ENCODE measurements at places on chromosomes 5 and 9.

DNA sequence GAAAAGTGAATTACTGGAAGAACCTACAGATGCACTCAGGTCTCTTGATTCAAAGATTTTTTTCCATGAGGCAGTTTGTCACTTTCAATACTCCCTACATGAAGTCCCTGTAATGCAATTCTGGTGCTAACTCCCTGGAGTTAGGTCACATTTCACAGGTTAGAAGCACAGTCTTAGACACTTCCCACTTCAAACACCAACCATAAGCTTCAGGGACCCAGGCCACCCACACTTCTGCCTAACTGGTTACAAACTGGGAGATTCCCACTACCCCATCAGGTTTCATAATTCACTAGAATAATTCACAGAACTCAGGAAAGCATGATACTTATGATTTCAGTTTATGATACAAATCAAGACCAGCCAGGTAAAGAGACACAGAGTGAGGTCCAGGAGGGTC, 29.0 kb upstream of the FOXI1 start:
- DNase-seq: no peak

GRCh38 chr5:12017007-12017406, 112.8 kb upstream of the CTNND2 start:
- DNase-seq: no peak

- no peak for DNase-seq
These were observed 7.2 kb downstream of the TAS2R1 start for GRCh38 chr5:9622971-9623421.

GRCh38 chr5:135559354-135559753, 19.4 kb downstream of the CXCL14 start:
- no peak for DNase-seq

DNA sequence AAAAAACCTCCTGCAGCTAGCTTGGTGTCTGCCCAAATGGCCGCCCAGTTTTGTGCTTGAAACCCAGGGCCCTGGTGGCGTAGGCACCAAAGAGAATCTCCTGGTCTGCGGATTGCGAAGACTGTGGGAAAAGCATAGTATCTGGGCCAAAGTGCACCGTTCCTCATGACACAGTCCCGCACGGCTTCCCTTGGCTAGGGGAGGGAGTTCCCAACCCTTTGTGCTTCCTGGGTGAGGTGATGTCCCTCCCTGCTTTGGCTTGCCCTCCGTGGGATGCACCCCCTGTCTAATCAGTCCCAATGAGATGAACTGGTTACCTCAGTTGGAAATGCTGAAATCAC, 83.0 kb upstream of the JAK2 start:
- no peak for DNase-seq

DNA sequence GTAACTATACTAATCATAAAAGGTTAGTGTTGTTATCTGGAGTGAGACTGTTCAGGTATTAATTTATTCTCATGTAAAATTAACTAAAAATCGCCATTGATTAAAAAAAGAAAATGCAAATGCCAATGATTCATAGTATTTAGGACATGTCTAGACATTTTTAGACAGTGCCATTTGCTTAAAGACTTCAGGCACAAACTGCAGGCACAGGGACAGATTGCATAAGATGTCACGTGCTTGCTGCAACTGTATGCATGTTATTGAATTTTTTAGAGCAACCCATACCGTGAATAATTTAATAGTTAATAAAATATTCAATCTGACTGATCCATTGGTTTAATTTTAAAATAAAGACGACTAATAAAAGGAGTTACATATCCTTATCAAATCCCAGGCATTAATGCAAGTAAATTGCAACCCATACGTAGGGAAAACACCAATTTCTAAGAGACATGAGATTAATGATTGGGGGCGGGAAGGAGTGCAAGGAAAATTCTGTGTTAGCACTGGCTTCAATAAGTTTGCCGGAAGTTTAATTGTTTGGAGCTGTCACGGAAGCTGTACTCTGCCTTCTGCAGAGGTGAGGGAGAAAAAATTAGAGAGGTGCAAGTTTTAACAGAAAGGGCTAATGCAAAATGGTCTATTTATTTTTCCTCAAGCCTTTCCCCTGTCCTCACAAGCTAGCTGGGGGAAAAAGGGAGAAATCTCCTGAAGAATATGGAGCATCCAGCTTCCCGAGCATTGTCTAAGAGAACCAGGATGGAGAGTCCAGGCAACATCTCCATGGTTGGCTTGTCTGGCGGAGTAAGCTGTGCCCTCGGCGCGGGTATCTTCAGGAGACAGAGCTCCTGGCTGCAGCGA, 2.9 kb downstream of the EDIL3 start:
- DNase-seq: no peak

DNA sequence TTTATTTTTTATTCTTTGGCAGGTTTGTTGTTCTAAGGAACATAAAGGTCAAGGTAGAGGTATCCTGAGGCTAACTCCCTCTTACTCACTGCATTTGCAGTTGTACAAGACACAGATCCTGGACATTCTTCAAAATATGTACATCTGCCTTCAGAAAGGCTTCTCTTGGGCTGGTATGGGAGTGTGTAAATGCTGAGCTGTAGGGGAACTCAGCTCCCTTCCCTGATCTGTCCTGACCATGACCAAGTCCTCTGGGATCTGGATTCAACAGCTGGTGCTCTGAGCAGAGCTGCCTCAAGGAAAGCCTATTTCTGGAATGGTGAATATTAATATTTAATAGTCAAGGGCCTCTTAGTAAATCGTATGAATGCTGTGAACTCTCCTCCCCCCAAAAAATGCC, 117.4 kb downstream of the PRKACG start:
- DNase-seq: no peak

GRCh38 chr9:70222354-70222753, 36.4 kb upstream of the SMC5 start:
- DNase-seq: no peak

DNA sequence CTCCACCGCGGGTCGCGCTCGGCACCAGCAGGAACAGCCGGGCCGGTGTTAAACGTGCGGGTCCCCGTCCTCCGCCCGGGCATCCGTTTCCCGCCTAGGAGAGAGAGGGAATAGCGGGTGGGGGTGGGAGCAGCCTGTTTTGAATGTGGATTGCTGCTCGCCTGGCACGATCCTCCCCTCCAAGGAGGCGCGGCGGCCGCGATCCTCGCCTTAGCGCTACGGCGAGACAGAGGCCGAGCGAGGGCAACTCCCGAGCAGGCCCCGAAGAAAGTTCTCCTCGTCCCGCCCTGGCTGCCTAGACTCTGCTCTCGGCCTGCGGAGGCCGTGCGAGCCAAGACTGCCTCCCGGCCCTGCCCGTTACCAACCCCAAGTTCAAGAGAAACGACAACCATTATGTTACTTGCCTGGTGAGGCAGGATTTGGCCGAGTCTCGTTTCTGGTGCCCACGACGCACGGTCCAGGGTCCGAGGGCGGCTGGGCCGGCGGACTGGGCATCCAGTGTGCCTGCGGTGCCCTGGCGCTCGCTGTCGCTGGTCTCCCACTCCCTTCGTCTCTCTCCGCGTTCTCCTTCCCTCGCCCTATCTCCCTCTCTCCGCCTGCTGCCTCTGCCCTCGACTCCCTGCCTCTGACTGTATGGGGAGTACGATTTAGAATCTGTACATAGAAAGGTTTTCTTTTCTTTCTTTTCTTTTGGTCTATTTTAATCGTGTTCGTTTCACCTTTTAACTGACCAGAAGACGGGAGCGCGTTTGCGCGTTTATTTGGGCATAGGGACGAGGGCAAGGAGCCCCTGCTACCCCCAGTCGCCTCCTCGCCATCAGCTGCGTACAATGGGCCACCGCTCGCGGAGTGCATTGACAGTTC, 724 bp downstream of the NR2F1-AS1 start:
- DNase-seq: no peak

DNA sequence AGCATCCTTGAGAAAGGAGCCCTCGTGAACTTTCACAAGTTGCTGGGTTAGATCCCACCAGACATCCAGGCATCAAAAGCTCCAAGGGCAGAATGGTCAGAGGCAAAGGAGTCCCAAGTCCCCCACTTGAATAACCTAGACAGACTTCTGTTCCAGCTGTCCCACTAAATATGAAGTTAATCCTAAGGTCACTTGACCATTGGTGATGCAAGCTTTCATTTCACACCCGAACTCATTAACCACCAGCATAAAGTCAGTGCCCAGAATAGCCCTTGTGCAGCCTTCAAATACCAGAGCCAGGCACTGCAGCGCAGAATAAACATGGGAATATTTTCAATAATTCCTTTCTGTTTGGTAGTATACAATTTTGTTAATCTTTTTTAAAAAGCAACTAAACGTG, 28.9 kb downstream of the OXCT1 start:
- no peak for DNase-seq

- no peak for DNase-seq
These were observed 226.4 kb downstream of the DCP2 start for GRCh38 chr5:113202746-113203716.

DNA sequence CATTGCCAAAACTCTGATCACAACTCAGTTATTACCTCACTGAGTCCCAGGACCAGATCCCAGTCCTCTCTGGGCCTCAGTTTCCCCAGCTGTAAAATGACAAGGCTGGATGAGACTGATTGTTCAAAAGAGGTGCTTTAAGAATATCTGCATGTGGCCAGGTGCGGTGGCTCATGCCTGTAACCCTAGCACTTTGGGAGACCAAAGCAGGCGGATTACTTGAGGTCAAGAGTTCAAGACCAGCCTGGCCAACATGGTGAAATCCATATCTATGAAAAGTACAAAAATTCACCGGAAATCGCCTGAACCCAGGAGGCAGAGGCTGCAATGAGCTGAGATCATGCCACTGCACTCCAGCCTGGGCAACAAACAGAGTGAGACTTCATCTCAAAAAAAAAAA, 8.3 kb downstream of the ATOX1 start:
- DNase-seq: no peak

- DNase-seq: no peak
These were observed 4.2 kb upstream of the CANX start for GRCh38 chr5:179694561-179694960.

DNA sequence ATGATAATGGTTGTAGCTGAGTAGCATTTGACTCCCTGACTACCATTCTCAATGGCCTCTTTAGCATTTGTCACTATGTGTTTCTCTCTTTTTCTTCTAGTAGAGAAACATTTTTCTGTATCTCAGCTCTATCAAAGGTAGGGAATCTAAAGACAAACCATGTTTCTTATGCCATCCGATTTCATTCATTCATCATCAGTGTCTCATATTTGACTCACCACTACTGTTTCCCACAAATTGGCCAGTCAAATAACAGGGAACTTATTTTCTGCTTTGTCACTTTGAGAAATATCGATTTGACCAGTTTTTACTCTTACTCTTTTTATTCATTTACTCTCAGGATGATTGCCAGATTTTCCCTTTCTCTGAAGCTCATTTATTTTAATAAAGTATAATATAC, 282.3 kb downstream of the TMEM167A start:
- no peak for DNase-seq

- DNase-seq: no peak
These were observed 1127.5 kb downstream of the TAF11L14 start for GRCh38 chr5:18761801-18762200.

DNA sequence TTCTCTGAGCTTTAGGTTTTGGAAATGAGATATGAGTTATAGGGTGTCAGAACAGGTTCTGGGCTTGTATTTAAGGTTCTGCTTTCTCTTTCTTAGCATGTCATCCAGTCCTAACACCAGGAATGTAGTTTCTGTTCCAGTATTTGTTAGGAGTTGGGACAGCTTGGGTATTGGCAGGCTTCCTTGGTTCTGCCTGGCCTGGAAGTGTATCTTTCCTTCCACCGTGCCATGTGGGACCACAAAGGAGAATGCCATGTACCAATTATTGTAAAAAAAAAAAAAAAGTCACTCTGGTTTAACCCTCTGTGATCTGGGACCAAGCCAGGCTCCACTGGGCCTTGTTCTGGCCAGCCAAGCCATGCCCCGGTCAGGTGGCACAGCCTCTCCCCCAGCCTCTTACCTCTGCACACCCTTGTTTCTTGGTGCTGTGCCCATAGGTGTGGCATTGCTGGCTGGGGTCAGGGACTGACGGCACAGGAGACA, 47.8 kb downstream of the ARHGAP26 start:
- DNase-seq: no peak

- DNase-seq: no peak
These were observed 206.0 kb upstream of the TLX3 start for GRCh38 chr5:171102877-171103610.

DNA sequence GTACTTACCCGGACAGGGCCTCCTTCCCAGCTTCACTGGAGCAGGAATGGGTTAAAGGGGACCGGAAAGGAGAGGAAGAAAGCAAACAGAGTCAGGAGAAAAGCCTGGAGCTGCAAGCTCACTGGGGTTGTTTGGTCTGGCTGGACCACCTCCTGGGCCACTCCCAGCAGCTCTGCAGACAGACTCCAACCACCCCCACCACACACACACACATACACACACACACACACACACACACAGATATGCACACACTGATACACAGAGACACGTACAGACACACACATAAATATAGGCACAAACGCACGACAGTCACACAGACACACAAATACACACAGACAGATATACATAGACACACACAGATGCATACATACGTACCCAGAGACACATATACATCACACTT, 34.9 kb upstream of the SYNPO start:
- no peak for DNase-seq

- no peak for DNase-seq
These were observed 525.9 kb upstream of the ZNF608 start for GRCh38 chr5:125272357-125272756.

DNA sequence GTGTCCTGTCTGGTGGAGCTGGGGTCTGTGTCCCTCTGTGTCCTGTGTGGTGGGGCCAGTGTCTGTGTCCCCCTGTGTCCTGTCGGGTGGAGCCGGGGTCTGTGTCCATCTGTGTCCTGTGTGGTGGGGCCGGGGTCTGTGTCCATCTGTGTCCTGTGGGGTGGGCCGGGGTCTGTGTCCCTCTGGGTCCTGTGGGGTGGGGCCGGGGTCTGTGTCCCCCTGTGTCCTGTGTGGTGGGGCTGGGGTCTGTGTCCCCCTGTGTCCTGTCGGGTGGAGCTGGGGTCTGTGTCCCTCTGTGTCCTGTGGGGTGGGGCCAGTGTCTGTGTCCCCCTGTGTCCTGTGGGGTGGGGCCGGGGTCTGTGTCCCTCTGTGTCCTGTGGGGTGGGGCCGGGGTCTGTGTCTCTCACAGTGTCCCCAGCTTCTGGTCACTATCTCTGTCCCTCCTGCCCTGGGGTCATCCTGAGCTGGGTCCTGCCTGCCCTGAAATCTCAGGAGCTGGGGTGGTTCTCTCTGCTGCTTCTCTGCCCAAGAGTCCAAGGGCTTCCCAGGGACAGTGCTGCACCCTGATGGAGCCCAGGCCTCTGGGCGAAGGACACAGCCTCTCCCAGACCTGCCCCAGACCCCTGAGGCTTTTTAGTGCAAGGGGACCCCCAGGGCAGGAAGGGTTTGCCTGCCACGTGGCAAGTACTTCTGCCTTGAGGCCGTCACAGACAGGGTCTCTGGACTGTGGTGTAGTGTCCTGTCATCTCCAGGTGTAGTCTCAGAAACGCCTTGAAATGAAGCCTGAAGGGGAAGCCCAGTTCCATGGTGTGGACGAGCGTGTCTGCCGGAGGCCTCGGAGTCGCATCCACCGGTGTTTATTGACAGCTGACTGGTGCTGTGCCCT, 131.3 kb downstream of the RXRA start:
- no peak for DNase-seq

DNA sequence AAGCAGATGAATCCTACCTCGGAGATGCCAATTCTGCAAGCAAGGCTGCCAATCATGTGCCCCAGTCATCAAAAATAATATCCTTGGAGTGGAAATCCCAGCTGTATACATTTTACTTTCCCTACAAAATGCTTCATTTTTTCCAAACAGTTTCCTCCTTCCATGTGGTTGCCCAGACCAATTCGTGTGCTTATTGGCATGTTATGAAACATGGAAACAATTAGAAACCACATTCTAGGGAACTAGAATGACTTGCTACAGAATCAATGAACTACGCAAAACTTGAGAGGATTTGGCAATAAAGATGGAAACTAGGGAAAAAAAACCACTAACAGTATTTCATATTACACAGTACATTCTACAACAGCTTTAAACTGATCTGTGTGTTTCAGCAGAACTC, 584.5 kb upstream of the DMAC1 start:
- DNase-seq: no peak
